ELR (cell line): ENCODE measurements at places on chromosomes 12 and 14.

GRCh38 chr14:63986789-63987533 is 134.2 kb downstream of the SYNE2 start:
- DNase-seq: peak; percentile 61

- no peak for DNase-seq
Measured at GRCh38 chr12:122921917-122922316, 26.0 kb upstream of the VPS37B start.

DNA sequence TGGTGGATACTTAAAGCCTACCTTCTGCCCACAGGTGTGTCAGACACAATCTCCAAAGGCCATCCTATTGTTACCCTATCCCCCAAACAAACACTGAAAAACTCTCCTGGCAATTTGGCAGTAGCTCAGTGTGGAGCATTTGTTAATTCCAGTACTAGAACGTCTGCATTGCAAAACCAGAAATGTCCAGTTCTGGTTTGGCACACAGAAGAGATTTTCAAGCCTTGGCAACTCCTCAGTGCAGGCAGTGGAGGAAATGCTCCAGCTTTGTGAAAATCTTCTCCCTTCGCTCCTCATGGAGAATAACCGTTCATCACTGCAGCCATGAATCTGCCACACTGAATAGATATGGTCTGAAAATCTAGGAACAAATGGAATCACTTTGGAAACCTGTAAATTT is 5.3 kb upstream of the SOCS2 start:
- no peak for DNase-seq

DNA sequence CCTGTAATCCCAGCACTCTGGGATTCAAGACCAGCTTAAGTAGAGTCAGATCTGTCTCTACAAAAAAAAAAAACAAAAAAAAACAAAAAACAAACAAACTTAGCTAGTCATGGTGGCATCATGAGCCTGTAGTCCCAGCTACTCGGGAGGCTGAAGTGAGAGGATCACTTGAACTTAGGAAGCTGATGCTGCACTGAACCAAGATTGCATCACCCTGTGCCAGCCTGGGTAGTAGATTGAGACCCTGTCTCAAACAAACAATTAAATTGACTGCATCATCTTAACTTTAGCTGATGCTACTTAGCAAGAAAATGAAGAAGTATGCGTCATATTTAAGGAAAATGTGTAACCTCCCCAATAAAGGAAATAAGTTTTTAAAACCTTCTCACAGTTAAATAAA is 136.6 kb upstream of the ATXN7L3B start:
- peak; percentile 4 for DNase-seq

DNA sequence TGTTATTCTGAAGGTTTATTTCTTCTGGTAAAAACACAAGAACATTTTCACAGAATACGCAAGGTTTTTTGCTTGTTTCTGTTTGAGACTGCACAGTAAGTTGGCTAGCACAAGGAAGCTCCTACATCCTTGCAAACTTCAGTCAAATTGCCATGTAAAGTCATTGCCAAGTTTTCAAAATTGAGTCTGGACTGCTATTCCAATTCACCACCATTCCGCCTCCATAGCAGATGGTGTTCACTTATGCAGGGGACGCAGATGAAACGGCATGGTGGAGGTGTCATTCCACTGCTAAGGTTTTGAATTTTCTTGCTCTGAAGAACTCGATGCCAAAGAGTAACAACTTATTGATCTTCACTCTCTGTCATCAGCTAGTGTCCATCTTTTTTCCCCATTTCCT is 303.9 kb upstream of the SYT1 start:
- no peak for DNase-seq

- DNase-seq: no peak
Measured at GRCh38 chr12:29158115-29158763, 9.2 kb downstream of the FAR2 start.

- DNase-seq: peak; percentile 2
Measured at GRCh38 chr14:41606282-41606531, 469 bp upstream of the LRFN5 start.

DNA sequence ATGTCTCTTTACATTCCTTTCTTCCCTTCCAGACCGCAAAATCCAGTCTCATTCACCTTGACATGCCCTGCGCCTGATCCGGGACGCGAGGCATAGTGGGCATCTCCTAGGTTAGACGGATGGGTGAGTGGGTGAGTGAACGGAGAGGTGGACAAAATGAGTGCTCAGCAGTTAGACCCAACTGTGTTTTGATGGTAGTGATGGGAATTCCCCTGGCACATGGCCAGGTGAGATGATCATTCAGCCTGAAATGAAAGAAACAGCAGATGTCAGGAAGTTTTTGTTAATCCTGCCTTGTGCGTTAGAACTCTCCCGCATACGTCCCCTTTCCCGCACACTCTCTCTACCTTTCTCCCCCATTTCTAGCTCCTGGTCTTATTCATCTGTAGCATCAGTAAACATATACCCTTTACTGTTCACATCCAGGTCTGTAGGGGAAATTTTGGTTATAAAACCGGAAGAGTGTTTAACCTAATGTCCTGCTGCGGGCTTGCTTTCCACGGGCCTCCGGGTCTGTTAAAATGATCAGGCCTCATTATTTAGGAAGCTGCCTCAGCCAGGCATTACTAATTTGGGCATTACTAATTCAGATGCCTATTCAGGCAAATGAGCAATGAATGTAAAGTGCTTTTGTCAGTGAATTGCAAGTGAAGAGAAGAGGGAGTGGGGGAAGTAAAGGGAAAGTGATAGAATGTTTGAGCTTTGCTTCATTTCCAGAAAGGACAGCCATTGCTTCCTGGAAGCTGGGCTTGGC is 172.8 kb downstream of the ETV6 start:
- DNase-seq: peak; percentile 60

GRCh38 chr12:27343255-27344000 is 10.8 kb downstream of the BMAL2 start:
- peak; percentile 97 for DNase-seq

DNA sequence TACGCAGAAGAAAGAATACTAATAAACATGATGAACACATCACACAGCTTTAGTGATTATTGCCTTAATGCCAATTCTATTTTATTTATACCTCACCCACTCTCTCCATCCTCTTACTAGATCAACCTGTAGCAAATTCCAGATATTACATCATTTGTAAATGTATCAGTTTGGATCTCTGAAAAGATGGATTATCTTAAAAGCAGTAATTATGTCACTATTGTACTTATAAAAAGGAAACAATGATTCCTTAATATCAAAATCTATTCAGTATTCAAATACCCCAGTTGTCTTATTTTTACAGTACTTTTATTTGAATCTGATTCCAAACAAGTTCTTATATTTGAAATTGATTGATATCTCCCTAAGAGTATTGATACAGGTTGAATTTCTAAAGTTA is 892.8 kb upstream of the MDGA2 start:
- DNase-seq: no peak

DNA sequence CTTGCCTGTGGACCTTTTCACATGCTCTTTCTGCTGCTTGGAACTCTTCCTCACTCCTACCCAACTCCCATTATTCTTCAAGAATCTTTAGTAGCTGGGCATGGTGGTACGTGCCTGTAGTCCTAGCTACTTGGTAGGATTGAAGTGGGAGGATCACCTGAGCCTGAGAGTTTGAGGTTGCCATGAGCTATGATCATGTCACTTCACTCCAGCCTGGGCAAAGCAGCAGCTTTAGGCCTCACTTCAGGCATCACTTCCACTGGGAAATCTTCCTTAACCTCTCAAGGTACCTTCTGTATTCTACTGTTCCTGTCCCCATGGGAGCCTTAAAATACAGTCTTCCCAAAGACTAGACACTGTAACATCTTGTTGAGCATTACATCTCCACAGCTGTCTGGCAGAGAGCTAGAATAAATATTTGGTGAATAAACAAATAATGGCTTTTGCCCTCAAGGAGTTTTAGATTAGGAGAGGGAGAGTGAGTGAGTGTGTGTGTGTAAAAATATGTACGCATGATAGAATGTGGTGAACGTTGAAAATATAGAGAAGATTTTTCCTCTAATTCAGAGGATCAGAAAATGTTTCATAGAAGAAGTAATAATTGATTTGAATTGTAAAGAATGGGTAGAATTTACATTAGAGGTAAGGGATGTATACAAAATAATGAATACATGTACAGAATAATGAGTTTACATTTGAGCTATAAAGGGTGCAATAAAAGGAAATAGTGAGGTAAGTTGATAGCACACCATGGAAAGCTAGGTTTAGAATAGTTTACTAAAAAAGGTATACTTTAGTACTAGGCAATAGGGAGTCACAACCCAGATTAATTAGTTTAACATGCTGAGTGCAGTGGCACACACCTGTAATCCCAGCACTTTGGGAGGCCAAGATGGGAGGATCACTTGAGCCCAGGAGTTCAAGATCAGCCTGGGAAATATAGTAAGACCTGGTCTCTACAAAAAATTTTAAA is 29.2 kb upstream of the BMAL2 start:
- DNase-seq: no peak

- DNase-seq: no peak
Measured at GRCh38 chr12:90953956-90954421, 987 bp downstream of the CCER1 start.

DNA sequence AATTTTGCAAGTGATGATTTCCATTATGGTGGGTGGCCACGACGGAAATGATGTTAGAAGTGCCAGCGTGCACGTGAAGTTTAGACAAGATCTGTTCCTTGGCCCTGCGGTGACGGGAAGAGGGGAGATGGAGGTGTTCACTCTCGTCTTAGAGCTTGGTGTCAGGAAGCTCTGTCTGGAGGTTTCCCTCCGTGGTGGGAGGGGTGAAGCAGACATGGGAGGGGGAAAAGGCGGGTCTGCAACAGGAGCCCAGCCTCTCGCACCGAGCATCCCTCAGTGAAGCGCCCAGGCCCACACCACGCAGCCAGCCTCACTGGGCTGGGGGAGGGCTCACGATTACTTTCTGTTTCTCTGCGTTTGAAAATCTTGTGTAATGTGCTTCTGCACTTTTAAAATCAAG is 26.3 kb downstream of the EML1 start:
- no peak for DNase-seq

DNA sequence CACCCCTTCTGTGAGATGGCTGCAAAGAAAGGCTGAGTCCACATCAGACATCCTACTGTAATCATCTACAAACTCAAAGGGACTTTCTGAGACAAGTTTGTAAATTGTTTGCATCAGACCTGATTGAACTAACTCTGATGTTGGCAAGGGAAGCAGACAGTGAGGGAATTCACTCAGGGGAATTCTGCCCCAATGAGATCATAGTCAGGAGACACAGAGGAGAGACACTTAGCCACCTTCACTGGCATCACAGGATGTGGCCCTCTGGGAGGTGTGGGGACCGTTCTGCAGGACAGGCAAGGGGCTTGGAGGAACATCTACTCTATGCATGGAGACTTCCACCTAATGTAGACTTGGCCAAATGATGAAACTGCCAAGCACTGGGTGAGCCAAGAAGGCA is 70.7 kb upstream of the DDX11 start:
- DNase-seq: peak; percentile 19

DNA sequence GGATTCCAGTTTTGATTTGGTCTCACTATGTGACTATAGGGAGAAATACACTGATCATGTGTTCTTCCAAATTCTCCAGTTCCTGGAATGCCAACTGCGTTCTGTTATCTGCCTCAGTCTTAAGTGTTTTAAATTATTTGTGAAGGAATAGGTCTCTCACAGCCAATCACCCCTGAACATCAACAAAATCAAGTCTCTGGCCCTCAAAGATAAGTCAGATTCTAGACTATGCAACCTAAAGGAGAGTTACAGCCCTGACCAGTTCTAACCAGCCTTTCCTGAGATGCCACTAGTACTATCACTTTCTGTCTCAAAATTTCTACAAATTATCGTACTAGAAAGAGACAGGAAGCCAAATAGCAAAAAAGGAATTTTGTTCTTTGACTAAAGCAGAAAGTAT is 22.3 kb downstream of the ZFC3H1 start:
- no peak for DNase-seq

- DNase-seq: peak; percentile 84
Measured at GRCh38 chr14:88468406-88468805, 82.9 kb downstream of the SPATA7 start.

DNA sequence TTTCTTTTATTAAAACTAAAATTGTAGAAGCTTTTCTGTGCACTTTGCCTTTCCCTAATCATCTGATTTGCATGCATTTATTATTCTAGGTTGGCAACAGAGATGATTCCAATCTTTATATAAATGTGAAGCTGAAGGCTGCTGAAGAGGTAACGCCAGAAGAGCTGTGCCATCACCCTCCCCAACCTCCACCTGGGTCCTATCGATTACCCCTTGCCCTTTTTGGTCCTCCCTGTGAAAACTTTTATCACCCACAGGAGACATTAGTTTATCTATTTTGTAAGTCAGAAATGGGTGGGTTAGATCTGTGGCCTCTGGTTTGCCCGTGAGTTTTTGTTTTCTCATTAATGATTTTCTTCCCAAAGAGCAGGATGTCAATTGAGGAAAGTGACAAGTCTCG is 22.8 kb downstream of the MTHFD1 start:
- no peak for DNase-seq

DNA sequence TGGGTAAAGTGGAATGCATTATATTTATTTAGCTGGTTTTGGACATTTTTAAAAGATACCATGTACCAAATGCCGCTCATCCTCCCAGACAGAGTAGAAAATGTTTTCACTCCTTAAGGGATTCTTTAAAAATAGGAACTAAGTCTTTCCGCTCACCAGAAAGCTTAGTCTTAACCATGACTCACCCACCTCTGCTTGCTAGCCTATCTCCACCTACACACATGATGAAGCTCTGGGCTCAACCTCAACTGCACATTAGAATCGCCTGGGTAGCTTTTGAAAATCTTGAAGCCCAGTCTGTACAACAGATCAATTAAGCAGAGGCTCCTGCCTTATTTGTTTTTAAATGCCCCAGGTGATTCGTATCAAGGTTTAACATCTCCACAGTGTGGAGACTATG is 260.5 kb downstream of the NEDD1 start:
- peak; percentile 19 for DNase-seq

DNA sequence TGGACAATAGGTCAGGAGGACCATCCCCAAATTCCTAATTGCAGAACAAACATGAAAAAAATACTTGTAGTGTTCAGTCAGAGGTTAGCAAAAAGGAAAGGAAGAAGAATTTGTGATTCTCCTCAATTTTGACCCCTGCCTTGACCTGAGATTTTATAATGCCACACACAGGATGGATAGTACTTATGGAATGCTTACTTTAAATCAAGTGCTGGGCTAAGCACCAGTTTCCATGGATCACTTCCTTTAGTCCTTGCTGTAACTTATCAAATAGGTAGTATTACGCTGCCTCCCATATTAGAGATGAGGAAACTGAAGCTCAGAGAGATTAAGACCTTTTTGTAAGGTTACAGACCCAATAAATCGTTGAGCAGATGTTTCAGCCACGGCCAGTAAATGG is 81.2 kb upstream of the OVCH1 start:
- no peak for DNase-seq
